ENCODE measurements at places on chromosomes 3 and 15.

GRCh38 chr3:123672429-123673146 lies 87.7 kb upstream of the HACD2 start:
- no peak for DNase-seq

DNA sequence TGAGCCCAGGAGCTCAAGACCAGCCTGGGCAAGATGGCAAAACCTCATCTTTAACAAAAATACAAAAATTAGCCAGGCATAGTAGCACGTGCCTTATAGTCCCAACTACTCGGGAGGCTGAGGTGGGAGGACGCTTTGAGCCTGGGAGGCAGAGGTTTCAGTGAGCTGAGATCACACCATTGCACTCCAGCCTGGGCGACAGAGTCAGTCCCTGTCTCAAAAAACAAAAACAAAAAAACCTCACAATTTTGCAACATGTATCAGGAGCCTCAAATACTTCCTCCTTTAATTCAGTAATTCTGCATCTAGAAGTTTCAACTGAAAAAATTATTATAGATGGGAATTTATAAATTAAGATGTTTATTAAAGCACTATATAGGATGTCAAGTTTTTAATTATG lies 1.1 kb downstream of the MRPL47 start:
- DNase-seq = no peak

DNA sequence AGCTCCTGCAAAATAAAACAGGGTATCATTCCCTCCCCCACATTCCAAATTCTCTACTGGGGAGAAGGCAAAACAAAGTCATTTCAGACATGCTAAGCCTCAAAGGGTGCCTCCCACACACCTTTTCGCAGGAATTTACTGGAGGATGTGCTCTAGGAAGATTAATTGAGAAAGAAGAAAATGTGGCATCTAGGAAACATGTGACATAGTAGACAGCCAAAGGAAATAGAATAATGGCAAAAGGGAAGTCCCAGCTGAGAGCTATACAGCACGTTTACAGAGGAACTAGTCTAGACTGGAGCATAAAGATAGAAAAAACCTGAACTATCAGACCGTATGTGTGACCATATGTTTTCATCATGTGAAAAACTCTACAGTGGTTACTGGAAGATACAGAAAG lies 58.8 kb upstream of the MELTF start:
- no peak for DNase-seq

DNA sequence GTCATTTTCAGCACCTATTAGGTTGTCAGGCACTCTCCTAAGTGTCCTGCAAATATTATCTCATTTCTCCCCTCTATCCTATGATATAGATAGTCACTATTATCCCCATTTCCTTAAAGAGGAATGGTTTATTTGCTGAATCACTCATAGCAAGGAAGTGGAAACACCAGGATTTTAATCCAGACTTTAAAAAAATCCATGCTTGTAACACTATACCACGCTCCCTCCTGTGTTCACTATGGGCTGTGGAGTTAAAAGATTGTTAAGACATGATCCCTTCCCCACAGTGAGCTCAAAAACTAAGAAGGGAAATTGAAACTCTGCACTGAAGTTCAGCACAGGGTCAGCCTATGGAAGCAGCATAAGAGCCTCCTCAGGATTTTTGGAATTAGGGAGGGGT lies 60.2 kb downstream of the TMEM39A start:
- no peak for DNase-seq

GRCh38 chr3:34635352-34635850 lies 837.0 kb downstream of the PDCD6IP start:
- no peak for DNase-seq

DNA sequence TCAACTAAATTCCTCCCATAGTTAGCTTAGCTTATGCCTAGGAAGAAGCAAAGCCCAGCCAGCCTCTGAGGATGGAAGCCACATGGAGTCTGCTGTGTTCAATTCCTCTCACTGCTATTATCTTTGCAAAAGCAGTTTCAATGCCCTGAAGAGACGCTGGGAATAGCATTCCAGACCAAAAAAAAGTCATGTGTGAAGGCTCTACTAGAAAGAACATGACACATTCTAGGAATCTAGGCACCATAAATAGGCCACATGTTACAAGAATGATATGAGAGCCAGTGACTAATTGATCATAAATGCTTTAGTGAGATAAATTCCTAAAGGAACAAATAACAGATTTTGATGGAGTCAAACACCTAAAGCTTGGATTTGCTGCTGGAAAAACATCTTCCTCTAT lies 800.8 kb downstream of the TUSC7 start:
- DNase-seq = no peak

DNA sequence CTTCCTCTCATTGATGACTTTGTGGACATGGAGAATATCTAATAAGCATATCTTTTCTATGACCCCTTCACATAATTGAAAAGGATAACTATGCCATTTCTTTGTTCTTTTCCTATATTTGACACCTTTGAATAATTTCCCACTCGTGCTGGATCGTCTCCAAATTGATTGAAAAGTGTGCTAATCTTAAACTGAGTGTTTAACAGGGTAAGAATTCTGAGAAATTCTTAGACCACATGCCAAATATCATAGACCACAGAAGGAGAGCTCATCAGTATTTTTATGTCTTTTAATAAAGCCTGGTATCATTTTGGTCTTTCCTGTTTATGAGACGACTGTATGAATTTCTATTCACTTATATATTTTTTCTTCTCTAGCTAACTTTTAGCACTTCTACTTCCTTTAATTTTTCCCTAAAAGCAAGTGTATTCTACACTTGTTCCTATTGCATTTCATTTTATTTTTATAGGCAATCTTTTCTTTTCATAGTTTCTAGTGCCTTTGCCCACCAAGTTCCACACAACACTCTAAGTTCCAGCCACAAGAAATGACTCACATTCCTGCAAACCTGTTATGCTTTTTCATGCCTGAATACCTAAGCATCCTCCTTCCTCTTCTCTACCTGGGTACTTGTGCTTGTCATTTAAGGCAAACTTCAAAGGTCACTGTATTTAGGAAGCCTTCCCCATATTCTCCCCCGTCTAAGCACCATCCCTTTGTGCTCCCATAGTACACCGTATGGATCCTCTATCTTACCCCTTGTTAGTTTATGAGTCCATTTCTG lies 30.1 kb downstream of the KBTBD8 start:
- DNase-seq = no peak

- DNase-seq = peak; percentile 70
These were observed 1028.2 kb downstream of the MCTP2 start for GRCh38 chr15:95259513-95259912.

- no peak for DNase-seq
These were observed 85.6 kb downstream of the IGF2BP2 start for GRCh38 chr3:185739264-185739701.

DNA sequence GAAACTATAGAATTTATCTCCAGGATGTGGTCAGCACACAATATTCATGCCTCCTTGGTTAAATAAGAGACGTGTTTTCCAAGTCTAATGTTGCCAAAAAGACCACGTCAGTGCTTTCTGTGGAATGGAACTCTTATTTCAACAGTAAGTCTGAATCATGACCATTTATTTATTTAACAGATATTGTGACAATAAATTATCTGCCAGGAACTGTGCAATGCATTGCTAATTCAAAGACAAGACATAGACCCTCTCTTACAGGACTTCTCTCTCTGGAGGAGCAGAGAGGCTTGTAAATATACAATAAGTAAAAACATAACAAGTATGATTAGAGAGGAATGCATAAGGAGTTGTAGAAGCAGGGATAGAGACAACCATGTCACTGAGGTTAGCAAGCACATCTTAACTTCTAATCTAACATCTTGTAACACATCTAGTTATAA lies 227.5 kb downstream of the DTWD1 start:
- no peak for DNase-seq

DNA sequence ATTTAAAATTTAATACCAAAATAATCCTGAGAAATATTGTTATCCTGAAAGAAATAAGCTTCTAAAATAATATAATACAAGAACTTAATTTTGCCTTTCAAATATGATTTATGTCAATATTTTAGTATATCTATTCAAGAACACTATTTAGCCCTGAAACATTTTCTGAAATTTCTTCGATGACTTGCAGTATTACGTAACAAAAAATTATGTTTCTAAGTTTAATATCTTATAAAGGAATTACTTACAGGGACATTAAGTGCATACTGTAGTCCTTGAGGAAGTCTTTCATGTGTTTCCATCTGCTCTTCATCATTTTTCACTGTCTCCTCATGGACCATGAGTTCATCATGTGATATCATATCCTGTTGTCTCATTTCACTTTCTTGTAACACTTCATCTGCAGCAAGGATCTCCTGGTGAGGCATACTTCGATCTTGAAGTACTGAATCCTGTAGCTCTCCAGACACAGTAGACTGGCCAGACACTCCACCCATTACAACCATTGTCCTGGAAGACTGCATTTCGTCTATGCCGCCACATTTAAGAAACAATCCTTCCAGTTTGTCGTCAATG lies 62.0 kb downstream of the ZNF148 start:
- no peak for DNase-seq

GRCh38 chr3:35664460-35664919 lies 25.2 kb downstream of the ARPP21 start:
- DNase-seq = peak; percentile 89

GRCh38 chr3:187286467-187287059 lies 5.0 kb downstream of the MASP1 start:
- DNase-seq = no peak

DNA sequence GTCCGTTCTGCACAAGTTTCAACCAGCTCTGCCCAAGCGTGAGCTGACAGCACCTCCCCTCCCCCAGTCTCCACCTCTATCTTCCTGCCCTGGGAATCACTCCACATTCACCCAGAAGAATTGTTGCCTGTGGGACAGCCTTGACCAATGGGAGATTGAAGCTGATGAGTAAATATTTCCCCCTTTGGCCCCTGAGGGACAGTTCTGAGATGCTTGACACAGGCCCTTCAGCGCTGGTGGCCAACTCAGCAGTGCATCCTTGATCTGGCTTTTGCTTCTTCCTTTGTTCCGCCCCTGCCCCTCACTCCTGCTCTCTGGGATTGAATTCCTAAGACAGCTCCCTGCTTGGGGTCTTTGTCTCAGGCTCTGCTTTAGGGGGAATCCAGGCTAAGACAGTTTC lies 13.1 kb upstream of the SKIC8 start:
- no peak for DNase-seq

- no peak for DNase-seq
These were observed 45.0 kb downstream of the SRGAP3 start for GRCh38 chr3:9204253-9204992.

DNA sequence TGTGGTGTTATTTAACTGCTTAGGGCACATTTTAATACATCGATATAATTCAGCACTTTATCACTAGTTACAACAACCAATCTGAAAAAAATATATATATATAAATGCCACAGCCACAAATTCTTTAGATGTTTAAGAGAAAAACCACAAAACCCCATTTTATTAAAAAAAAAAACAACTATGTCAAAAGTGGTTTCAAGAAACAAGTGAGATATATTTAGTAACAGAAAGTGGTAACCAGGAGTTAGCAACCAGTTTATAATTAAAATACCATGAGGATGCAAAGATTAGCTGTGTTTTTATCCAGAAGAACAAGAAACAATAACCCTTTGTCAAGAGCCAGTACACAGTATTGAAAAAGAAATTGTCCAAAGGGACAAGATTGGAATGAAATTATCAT lies 14.8 kb upstream of the DIPK2A start:
- DNase-seq = no peak

- no peak for DNase-seq
These were observed 5.7 kb downstream of the GHSR start for GRCh38 chr3:172442606-172443005.

DNA sequence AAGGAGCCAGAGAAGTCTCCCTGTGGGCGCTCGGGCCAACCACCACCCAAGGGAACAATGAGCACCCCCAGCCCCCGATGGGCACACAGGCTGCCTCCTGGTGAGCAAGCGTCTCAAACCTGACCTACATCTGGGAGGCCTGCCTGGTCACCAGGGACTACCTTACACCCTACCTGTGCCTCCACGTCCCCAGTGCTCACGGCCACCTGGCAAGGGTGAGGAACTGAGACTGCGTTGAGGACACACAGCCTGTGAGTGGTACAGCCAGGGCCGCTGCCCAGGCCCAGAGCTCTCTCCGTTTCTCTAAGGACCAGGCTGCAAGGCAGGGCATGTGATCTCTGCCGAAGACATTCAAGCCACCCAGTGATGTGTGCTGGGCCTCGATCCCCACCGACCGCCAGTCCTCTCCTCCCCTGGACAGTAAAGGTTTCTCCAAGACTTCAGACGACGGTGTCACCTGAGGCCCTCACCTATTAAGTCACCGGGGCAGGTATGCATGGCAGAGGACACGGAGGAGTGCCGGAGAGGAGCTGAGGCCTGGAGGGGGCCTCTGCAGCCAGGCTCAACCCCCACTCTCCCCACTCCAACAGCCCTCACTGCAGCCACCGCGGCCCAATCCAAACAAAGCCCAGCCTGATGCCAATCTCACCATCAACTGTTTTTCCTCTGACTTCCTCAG lies 2.8 kb downstream of the GOLGA8A start:
- DNase-seq = no peak

GRCh38 chr3:113649174-113649845 lies 47.1 kb downstream of the USF3 start:
- no peak for DNase-seq

GRCh38 chr3:58620421-58620820 lies 43.2 kb upstream of the FAM107A start:
- DNase-seq = no peak

DNA sequence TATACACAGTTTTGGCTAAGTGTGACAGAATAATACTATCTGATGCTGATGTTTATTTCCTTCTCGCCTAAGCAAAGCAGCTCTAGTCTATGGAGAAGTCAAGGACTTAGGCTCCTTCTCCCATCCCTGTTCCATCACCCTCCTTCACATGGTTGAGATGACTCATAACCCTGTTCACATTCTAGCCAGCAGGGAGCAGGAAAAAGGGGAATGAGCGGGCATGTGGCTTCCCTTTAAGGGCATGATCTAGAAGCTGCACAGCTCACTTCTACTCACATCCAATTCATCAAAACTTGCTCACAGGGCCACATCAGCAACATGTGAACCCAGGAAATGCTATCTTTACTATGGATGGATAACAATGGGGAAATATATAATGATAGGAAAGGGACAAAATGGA lies 40.9 kb downstream of the CBLB start:
- DNase-seq = no peak

DNA sequence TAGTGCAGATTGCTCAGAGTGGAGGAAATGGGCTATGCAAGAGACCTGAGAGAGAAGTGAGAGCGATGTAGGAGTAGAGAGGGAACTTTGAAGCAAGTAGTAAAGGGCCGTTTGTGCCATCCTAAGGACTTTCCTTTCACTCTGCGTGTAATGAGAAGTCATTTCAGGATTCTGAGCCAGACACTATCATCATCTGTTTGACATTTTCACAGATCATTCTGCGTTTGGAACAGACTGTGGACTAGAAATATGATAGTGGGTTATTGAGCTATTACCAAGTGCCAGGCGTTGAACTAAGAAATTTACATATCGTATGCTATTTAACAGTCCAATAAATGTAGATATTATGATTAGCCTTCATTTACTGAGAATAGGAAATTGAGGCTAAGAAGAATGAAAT lies 150.0 kb upstream of the ROBO2 start:
- no peak for DNase-seq

GRCh38 chr3:24470277-24470676 lies 24.4 kb downstream of the THRB start:
- no peak for DNase-seq

- no peak for DNase-seq
These were observed 772 bp downstream of the TSPAN3 start for GRCh38 chr15:77070180-77070494.

Measured in left hindlimb (tissue), 1 donor.